ENCODE measurements at places on chromosomes 6 and 20.

GRCh38 chr6:127539272-127539671 is 20.1 kb upstream of the MTCL3 start:
- DNase-seq, result no peak

GRCh38 chr6:144613859-144614258 is 328.7 kb downstream of the UTRN start:
- no peak for DNase-seq

DNA sequence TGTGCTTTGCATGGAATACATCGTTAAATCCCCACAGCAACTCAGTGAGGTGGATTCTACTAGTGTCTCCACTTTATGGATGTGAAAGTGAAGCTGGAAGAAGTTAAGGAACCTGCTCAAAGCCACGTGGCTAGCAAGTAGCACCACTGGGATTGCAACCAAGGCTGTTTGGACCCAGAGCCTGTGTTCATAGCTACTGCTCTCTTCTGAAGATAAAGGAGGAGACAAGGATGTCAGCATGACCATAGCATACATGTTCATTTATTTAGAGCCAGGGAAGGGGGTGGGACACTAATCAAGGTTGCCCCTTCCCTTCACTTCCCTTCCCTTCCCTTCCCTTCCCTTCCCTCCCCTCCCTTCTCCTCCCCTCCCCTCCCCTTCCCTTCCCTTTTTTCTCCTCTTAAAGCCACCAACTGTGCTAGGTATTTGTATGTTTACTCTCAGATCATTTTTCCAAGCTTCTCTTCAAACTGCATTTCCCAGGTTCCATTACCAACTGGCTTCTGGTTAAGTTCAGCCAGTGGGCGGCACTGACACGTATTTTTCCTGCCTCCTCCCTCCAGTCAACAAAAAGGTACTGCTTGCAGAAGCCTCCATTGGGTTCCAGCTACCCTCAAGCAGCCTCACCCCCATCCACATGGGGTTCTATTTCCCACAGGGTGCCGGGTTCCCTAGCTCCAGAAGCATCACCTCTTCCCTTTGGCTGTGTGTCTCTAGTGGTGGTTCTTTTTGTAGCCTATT is 134.9 kb downstream of the BCAS1 start:
- no peak for DNase-seq

DNA sequence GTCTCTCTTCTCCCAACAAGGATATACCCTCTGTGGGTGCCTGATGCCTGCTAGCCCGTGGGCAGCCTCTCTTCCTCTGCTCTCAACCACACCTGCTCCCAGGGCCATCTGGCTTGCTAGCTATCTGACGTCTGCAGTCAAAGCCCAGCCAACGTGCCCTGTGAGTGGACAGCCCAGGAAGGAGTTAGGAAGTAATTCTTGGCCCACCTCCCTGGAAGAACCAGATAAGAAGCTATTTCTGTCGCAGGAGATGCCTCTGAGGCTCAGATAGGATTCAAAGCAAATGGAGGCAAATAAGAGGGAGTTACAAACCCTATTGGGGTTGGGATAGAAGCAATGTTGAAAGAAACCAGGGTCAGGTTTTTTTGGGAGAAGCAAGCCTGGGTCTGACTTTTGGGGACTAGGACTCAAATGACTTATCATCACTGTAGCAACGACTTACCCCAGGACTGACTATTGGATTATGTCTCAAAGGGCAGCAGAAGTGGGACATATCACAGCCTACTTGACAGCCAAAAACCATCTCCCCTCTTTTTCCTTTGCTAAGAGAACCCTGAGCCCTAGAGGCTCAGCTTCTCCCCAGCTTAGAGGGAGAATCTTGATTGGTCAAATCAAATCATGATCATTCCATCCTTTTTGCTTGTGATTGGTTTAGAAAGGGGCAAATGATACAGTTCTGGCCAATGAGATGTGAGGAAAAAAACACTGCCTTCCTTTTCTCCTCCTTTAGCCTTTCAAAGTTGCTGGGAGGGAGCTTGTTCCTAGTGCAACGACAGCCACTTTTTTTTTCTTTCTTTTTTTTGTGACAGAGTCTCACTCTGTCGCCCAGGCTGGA is 18.0 kb upstream of the CDK5RAP1 start:
- DNase-seq, result peak; percentile 44

- no peak for DNase-seq
Measured at GRCh38 chr6:153670403-153671026, 368.5 kb upstream of the OPRM1 start.

GRCh38 chr6:36455486-36456027 is 12.8 kb downstream of the KCTD20 start:
- no peak for DNase-seq

DNA sequence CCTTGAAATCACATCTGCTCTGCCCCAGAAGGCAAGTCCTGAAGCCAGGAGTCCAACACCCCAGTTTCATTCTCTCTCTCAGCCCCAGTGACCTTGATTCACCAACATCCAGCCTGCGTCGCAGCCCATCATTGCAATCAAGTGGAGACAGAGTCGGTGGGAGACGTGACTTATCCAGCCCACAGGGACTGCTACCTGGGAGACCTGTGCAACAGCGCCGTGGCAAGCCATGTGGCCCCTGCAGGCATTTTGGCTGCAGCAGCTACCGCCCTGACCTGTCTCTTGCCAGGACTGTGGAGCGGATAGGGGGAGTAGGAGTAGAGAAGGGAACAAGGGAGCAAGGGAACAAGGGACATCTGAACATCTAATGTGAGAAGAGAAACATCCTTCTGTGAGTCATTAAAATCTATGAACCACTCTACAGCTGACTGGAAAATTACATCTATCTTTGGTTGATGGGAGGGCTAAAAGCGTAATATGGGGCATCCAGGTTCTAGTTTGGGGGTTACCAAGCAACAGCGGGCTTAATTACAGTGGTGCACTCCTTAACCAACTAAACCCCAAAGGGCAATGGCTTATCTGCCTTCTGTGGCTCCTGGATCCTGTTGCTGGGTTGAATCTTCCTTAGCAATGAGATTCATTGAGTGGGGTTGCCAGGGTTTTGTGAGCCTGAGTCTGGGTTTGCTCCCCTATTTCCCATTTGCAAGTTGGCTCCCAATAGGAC is 2.5 kb downstream of the LY6G6D start:
- no peak for DNase-seq

GRCh38 chr20:38338849-38339520 is 7.3 kb upstream of the LBP start:
- DNase-seq, result no peak

DNA sequence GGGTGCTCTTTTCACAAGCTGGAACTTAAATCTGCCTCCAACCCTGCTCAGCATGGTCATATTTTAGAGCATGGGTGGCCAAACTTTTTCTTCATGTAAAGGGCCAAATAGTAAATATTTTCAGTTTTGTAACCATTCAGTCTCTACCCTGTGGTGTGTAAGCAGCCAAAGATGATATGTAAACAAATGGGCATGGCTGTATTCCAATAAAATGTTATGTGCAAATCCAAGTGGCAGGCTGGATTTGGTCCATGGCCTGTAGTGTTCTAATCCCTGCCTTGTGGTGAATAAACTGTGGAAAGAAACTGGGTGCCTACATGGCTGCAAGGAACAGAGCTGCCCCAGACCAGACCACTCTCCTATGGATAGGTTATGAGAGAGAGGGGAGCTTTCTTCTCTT is 32.7 kb downstream of the OGFRL1 start:
- no peak for DNase-seq

- no peak for DNase-seq
Measured at GRCh38 chr6:3379482-3380060, 77.3 kb downstream of the SLC22A23 start.

DNA sequence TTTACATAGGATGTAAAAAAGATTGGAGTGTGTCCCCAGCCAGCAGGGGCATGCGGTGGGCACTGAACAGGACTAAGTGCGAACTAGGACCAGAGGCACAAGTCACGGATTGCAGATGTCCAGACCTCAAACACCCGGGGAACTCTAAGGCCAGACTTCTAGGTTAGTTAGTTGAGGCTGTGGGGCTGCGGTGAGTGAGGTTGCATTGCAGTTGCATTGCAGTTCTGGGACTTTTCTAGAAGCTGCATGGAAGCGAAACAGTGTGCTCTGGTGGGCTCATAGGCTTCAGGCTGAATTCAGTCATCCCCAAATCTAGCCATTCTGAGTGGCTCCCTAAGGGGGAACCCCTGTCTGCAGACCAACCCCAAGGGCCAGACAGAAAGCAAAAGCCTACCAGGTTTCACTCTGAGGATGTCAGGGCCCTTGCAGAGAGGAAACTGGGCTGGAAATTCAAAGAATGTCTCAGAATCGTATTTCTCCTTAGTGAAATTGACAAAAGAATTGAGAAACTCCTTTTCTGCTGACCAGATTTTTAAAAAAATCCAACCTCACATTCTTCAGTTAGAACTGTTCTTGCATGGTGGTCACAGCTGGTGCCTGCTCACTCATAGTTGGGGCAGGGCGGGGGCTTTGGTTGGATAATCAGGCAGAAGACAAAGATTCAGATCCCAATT is 182.8 kb downstream of the ZDHHC14 start:
- DNase-seq, result peak; percentile 39

DNA sequence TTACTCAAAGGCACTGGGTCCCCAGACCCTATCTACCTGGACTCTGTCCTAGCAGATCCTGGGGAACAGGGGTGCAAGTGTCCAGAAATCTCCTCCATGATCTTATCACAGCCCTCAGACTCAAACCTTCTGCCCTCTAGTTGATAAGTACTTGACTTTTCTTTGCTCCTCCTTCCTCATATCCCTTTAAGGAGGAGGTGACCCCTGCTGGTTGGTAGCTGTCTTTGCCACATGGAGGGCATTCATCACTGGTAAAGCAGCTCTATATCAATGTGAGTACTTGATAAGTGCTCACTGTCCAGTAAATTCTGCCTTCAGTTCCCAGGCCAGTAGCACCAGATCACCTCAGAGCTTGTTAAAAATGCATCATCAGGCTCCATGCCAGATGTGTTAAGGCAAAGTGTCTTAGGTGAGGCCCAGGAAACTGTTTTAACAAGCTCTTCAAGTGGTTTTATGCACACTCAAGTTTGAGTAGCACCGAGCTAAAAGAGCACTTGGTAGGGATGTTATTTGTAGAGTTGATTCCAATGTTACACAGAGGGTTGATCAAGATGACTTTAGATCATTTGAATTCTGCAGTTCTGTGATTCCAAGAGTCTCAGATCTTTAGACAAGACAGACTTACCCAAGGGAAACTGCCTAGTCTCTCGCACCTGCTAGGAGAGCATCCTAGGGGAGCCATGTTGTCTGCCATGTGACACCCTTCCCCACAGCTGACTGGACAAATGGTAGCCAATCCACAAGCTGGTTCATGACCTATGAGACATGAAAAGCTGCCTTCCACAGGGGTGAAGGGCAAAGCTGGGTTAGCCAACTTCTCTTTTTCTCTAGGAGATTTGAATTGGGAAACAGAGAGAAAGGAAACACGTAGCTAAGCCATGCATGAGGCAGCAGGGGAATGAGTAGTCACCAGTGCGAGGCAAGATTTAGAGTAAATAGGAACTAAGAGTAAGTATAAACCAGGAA is 18.6 kb downstream of the TREML2 start:
- DNase-seq, result peak; percentile 25

DNA sequence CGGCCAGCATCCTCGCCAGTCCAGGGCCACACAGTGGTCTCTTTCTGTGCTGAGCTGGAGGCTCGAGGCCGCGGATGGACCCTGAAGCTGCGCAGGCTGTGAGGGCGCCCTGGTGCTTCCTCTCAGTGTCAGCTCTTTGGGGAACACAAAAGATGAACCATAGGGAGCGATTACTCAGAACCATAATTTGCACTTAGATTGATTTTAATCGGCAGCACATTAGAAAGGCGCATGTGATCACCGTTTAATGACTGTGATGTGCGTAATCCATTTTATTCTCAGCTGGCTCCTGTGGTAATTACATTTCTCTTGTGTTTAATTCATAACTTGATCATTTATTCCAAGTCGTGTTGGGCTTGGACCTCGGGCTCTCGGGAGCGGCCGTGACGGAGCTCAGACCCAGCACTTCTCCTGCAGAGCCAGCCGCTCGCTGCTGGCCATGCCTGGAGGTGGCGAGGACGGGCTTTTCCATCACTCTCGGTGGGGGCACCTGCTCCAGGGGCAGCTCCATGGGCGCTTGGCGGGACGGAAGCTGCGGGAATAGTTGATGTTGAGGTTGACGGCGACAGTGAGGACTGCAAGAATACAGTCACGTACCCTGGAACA is 25.6 kb upstream of the NTSR1 start:
- DNase-seq, result no peak

DNA sequence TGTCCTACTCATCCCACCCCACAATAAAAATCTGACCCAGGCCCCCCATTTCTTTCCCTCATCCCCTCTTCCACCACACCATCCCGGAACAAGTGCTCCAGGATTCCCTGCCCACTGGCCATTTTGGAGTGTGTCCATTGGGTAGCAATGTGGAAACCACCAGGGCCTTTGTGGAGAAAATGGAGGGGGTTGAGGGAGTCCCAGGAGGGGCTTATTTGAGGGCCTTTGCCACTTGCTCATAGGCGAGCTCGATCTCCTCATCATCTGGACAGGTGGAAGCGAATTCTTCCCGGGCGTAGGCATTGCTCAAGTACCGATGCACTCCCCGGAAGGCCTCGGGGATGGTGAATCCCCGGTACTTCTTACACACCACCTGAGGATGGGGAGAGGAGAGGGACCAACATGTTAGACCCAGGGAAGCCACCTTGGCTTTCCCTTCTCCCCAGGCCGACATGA is 1.6 kb upstream of the DDAH2 start:
- DNase-seq, result no peak

DNA sequence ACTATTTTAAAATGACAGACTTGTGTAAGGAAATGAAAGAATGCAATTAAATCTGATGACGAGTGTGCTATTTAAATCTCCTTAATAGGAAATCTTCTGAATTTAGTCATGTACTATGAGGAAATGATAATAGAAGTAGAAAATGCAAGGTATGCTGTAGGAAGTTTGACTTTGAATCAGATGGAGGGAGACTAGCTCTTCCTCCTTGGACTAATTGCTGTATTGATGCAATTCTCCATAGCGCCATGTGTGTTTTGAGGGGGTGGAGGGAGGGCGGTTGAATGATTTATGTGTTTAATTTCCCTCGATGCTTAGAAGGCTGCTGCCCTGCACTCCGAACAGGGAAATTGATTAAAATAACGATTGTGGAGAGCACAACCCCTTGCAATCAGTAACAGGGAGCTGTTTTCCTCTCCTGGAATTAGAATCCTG is 214.4 kb upstream of the PRND start:
- no peak for DNase-seq

- peak; percentile 85 for DNase-seq
Measured at GRCh38 chr20:18137412-18138265, at the start of the genes KAT14 and PET117. Gene KAT14, plus strand, starts transcription at chr20:18137863. Its CDS starts 4,798 bp downstream, at chr20:18142661. Gene PET117, plus strand, starts transcription at chr20:18137863. Its CDS starts 93 bp downstream, at chr20:18137956.

GRCh38 chr6:89368107-89368506 is 15.6 kb upstream of the UBE2J1 start:
- peak; percentile 72 for DNase-seq

DNA sequence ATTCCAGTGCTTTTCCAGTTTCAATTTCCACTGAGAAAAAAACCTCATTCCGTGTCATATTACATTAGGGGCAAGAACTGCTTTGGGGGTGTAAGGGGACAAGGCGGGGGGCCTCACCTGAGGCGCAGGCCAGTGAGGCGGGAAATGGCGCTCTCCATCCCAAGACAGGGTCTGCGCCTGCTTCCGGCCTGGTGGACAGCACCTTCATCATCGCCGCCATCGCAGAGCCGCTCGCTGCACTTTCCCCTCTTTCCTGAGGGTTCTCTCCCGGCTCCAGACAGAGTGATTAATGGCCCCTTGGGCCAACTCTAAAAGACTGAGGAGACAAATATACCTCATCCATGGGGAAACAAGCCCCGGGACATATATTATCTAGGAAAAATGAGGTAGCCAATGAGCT is 270.0 kb upstream of the SOX4 start:
- DNase-seq, result no peak

GRCh38 chr6:74851596-74851995 is 354.3 kb downstream of the COL12A1 start:
- DNase-seq, result no peak

GRCh38 chr6:97073903-97074302 is 149.4 kb downstream of the KLHL32 start:
- DNase-seq, result no peak

Data from tibial artery (tissue), 4 donors.